Smooth muscle cell of trachea (primary cell): ENCODE measurements at places on chromosomes 12 and 14. TPM values are rescaled to one million over a fixed set of nuclear protein-coding genes. Genes with fewer than 3 reads are reported as not detected.

Gene CLEC4E
- not detected in 2 replicates for total RNA-seq

Gene RPL10L
- not detected in 2 replicates for total RNA-seq

Gene SRGAP1
- 27.5 and 45.8 TPM in 2 replicates for total RNA-seq

Gene MRPS35
- total RNA-seq = 46.1 and 68.7 TPM in 2 replicates

Gene GZMH
- total RNA-seq = not detected in 2 replicates

Gene CCDC88C
- total RNA-seq = 0.15 and 0.17 TPM in 2 replicates

Gene CD163L1
- total RNA-seq = under 0.01 TPM in 1 of 2 replicates, not detected in the other

Gene PLEKHG7
- not detected in 2 replicates for total RNA-seq

Gene DTX1
- total RNA-seq = 0.83 TPM in 1 of 2 replicates, not detected in the other

Gene RNASE7
- total RNA-seq = 0.17 TPM in 1 of 2 replicates, not detected in the other

Gene DDIT3
- total RNA-seq = 57.2 and 89.6 TPM in 2 replicates

Gene NTF3
- total RNA-seq = 0.50 TPM in 1 of 2 replicates, not detected in the other

Gene SLC25A47
- total RNA-seq = not detected in 2 replicates

Gene MDP1
- total RNA-seq = 11.1 and 25.5 TPM in 2 replicates

Gene ZDHHC22
- total RNA-seq = not detected in 2 replicates

Gene ESR2
- total RNA-seq = 0.29 and 0.50 TPM in 2 replicates

Gene KLRC4
- not detected in 2 replicates for total RNA-seq

Gene CLEC14A
- total RNA-seq = 2.2 and 15.9 TPM in 2 replicates

Gene CATSPERB
- total RNA-seq = not detected in 2 replicates

Gene GALNT9
- 0.17 and 0.29 TPM in 2 replicates for total RNA-seq

Gene PRICKLE1
- total RNA-seq = 3.6 and 8.1 TPM in 2 replicates
